HTR-8/SVneo (cell line): ENCODE measurements at places on chromosomes 5 and 9.
A peak's percentile ranks its signal among the peaks of the same experiment; 100 is the strongest.

GRCh38 chr5:15794052-15794985 lies 294.3 kb downstream of the FBXL7 start:
- no peak for DNase-seq

- no peak for DNase-seq
Measured at GRCh38 chr5:67189931-67190330, 6.7 kb downstream of the CD180 start.

DNA sequence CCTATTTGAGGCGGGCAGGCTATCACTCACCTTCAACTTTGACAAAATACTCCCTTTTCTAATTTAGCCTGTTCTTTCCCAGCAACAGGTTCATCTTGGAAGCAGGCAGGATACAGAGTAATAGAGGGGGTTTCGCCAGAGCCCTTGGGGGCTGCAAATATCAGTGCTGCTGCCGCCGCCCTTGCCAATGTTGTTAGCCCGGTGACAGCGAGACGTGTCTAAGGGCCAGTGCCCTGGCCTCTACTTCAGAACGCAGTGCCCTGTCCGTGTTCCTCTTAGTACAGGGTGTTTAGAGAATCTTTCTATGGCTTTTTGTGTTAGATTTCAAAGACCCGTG lies 703 bp downstream of the FAM120AOS start:
- DNase-seq = no peak

DNA sequence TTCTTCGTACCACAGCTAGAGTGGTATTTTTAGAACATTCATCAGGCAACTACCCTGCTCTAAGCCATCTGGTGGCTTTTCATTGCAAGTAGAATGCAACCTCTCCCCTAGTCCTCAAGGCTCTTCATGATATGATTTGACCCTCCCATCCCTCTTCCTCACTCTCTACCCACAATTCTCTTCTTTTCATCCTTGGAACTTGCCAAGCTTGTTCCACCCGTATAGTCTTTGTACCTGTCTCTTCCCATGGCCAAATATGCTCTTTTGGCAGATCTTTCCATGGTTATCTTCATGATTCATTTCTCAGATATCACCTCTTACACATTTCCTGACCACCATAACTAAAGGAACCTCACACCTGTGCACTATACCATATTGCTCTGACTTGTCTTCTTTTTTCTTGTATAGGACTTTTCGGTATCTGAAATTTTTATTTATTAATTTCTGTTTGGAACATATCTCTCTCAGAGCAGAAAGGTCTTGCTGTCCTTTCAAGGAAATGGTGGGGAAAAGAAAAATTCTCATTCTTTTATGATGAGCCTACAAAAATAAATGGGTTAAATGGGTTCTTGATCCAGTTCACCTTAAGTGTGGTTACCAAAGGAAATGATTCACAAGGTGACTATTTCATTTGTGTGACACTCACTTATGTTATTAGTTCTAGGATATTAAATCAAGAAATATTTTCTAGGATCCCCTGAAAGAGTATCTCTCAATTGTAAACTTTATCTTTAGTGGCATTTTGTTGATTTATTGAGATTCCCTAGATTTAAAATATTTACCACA lies 3.7 kb upstream of the CD274 start:
- no peak for DNase-seq

- peak; percentile 5 for DNase-seq
Measured at GRCh38 chr9:15349892-15350761, 43.1 kb upstream of the TTC39B start.

GRCh38 chr5:17384181-17384580 lies 113.8 kb upstream of the TAF11L2 start:
- DNase-seq = no peak

DNA sequence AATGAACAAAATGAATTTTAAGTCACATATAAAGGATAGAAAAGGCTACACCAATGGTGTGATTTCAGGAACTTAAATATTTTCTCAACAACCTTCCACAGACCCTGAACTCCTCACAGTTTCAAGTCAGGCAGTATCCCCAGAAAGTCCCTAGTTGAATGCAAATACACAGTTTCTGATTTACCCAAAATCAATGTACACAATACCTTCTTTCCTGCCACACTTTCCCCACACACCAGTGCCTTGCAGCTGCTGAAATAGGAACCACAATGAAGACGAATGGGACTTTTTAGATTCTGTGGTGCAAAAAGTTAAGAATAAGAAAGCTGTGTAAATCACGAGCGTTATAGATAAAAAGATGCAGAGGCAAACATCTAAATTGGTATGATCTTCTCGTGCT lies 552.4 kb upstream of the MEF2C start:
- DNase-seq = no peak

- DNase-seq = no peak
Measured at GRCh38 chr5:125554355-125554754, 807.9 kb upstream of the ZNF608 start.

GRCh38 chr5:138789771-138790242 lies 36.6 kb downstream of the CTNNA1 start:
- peak; percentile 40 for DNase-seq

DNA sequence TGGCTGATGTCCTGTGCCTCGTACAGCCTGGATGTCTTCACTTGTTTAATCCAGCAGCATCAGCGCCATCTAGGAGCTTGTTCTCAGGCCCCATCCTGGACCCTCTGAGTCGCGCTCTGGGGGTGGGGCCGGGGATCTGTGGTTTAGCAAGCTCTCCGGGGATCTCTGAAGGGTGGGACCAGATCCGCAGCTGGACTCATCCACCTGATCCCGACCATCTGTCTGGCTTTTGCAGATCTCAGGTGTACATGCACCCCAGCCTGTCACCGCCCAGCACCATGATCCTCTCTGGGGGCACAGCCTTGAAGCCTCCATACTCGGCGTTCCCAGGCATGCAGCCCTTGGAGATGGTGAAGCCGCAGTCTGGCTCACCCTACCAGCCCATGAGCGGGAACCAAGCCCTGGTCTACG lies 15.1 kb upstream of the POMT1 start:
- no peak for DNase-seq

- DNase-seq = no peak
Measured at GRCh38 chr5:63959177-63959982, 2.9 kb downstream of the HTR1A start.

DNA sequence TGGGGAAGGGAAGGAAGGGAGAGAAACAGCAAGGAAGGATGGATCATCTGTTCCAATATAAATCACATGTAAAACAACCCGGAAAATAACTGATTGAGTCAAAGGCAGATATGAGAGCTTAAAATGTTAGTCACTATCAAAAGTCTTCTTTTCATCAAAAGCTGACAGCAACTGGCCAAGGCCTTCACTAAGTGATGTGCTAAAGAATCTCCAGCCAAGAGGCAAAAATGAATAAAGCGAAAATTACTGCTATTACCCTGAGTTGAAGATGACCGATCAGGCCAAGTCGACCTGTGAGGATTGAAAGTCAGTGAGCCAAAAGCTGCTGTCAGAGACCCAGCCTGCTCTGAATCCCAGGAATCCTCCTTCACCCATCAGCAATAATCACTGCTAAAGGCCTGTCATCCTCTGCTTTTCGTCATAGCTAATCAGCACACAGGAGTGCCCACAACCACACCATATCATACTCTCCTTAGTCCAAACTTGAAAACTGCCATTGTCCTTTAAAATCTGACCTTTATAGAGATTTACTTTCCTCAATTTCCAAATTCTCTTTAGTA lies 736.9 kb downstream of the TLE1 start:
- no peak for DNase-seq

- DNase-seq = no peak
Measured at GRCh38 chr5:8811581-8811980, 734.3 kb downstream of the SEMA5A start.

- DNase-seq = no peak
Measured at GRCh38 chr9:13361076-13361475, 81.6 kb upstream of the MPDZ start.

GRCh38 chr5:139092741-139093343 lies 105.3 kb downstream of the SIL1 start:
- DNase-seq = no peak

- peak; percentile 28 for DNase-seq
Measured at GRCh38 chr5:5374009-5374715, 48.3 kb upstream of the ICE1 start.
